ENCODE measurements at places on chromosomes 6 and 20.

DNA sequence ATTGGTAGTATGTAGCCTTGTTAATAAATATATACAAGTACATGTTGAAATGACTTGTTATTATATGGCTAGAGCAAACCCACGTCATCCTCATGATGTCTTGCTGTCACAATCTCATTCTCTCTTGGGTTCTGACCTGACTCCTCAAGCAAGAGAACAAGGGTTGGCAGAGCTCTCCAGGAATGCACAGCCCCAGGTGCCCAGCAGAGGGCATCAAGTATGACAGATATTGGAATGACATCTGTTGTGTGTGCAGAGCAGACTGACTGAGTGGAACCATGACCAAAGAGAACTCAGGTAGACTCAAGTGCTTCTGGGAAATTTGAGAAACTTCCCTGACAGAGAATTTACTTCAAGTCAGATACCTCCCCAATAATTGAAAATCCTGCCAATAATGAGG, 90.6 kb downstream of the PAX1 start:
- DNase-seq: no peak

DNA sequence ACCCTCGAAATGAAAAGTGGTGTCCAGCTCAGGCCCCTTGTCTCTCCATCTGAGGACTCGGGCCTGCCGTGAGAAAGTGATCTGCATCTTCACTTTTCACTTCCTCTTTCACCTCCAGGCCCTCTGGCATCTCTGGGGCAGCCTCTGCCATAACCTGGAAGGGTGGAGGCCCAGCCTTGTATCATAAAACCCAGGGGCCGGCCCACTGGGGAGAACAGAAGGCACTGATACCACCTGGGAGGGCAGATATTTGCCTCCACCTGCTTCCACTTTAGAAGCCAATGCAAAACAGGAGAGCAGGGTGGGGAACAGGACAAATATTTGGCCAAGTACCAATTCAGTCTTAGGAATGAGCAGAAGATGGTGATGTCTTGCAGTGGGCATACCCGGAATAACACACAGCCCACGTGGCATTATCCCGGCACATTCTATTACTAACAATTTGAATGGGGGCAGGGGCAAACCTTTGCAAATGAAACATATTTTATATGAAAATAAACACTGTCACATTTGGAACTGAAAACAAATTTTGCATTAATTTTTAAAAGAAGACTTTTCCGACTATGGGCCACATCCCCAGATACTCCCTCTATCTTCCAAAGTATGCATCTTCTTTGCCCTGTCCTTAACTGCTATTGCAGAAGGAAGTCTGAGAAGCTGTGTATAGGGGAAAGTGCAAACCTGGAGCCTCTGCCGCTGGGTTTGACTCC, 69.2 kb upstream of the TBC1D7 start:
- peak; percentile 63 for DNase-seq

GRCh38 chr20:48006036-48006833, 221.0 kb upstream of the SULF2 start:
- no peak for DNase-seq

DNA sequence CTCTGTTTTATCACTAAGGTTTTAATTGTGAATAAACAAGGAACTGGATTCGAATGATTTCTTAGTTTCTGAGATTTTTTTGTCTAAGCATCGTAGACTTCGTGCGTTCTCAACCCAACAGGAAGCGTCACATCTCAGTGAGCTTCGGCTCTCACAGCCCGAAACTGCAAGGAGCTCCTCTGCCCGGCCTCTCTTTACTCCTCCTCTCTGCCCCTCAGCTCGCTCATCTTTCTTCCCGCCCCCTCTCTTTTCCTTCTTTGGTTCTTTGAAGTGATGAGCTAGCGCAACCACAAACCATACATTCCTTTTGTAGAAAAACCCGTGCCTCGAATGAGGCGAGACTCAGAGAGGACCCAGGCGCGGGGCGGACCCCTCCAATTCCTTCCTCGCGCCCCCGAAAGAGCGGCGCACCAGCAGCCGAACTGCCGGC, 480 bp upstream of the NT5E start:
- DNase-seq: no peak

GRCh38 chr6:132364306-132365074, 36.8 kb downstream of the MOXD1 start:
- no peak for DNase-seq

DNA sequence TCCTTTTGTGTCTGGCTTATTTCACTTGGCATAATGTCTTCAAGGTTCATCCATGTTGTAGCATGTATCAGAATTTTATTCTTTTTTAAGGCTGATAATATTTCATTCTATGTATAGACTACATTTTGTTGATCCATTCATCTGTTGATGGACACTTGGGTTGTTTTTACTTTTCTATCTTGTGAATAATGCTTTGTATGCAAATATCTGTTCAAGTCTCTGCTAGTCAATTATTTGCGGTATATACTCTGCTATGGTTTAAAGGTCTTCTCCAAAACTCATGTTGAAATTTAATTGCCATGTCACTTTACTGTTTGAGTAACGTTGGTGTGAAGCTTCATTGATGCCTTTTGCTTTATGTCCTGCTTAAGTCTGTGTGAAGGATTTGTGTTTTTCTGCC, 27.5 kb downstream of the ECI2 start:
- no peak for DNase-seq

GRCh38 chr20:45325371-45325770, 17.3 kb upstream of the MATN4 start:
- no peak for DNase-seq

- peak; percentile 48 for DNase-seq
These were observed 176.6 kb upstream of the TAB2 start for GRCh38 chr6:149140910-149141290.

- no peak for DNase-seq
These were observed 454.2 kb downstream of the GRIK2 start for GRCh38 chr6:101847690-101848089.

- DNase-seq: no peak
These were observed 301.3 kb upstream of the TCF21 start for GRCh38 chr6:133587546-133588160.

- DNase-seq: no peak
These were observed 12.6 kb downstream of the DYNLT1 start for GRCh38 chr6:158631678-158632537.

- no peak for DNase-seq
These were observed 160.4 kb downstream of the CD83 start for GRCh38 chr6:14278006-14278405.

- DNase-seq: no peak
These were observed 28.8 kb downstream of the KIZ start for GRCh38 chr20:21154692-21155091.

- DNase-seq: no peak
These were observed 343.2 kb upstream of the SULF2 start for GRCh38 chr20:48128436-48128835.

- no peak for DNase-seq
These were observed 64.4 kb upstream of the COL21A1 start for GRCh38 chr6:56311533-56312448.

DNA sequence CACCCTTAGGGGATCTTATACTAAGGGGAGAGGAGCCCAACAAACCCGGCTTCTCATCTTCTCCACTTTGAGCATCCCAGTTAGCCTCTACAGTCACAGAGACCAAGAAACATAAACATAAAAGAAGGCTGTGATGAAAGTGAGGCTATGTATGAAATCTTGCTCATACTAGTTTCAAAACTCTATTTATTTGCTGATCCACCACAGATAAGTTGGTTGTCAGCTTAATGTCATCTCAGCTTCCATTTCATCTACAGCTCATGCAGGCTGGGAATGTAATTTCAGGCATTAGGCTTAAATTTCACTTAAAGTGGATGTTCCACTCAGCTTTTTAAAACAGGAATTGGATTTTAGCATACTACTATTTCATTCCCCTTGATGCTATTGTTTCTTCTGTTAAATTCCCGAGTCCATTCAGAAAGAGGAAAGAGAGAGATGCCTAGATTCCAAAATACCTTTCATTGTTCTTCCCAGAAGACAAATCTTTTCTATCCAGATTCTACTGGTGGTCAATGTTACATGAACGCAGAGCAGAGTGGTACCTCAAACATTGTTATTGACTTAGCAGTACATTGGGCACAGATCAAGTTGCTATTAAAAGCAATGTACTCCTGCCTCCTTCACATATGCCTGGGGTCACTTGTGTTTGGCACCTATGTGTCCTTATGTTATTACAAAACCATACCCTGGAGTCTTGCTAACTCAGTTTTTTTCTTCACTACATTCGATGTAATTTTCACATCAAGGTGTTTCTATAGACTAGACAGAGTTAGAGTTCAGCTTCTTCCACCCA, 149.0 kb downstream of the HACE1 start:
- no peak for DNase-seq

DNA sequence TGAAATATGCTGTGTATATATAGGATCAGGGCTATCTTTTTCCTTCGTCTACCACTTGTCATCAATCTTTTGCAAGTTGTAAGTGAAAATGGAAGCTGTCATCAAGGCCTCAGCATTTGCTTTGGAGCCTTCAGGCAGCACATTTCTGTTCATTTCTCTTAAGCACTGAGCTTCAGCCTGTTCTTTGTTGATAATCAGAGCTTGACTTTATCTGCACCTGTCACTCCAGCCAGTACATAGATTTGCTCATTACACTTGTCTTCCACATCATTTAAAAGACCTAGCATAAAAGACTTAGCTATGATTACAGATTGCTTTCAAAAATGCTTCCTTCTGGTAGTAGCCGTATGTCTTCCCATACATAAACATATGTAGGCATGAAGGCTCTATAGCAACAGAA, 189.8 kb upstream of the GRIK2 start:
- DNase-seq: no peak

GRCh38 chr20:17601957-17602356, 32.1 kb downstream of the DSTN start:
- DNase-seq: no peak

DNA sequence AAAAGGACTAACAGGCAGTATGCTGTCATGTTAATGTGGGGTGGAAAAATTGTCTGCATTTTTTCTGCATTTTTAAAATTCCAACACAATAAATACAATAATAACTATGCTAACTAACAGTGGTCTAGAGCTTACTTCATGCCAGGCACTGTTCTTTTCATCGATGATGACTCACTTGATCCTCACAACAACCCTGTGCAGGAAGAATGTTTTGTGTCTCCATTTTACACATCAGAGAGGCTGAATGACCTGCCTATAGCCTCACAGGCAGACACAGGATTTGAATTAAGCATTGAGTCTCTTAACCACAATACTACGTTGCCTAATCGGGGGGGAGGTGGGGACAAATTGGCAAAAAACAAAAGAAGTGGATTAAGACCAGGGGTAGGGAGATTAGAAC, 26.9 kb upstream of the FANCE start:
- DNase-seq: no peak

DNA sequence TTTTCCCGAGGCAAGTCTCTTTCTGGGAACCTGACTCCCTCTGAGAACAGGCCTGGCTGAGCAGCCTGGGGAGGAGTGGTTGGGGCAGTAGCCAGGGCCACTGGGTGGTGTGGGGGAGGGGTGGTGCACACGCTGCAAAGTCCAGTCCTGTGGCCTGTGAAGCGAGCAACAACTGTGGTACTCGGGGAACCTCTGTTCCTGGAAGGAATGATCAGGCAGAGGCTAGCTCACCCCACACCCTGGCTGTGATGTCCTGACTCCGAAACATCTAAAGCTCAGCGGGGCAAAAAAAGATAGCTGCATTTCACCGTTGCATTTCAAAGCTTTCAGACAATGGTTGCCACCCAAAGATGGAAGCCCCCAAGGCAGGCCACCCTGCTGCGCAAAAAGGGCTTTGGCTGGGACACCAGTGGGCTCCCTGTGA, 25.5 kb downstream of the PCK1 start:
- no peak for DNase-seq

DNA sequence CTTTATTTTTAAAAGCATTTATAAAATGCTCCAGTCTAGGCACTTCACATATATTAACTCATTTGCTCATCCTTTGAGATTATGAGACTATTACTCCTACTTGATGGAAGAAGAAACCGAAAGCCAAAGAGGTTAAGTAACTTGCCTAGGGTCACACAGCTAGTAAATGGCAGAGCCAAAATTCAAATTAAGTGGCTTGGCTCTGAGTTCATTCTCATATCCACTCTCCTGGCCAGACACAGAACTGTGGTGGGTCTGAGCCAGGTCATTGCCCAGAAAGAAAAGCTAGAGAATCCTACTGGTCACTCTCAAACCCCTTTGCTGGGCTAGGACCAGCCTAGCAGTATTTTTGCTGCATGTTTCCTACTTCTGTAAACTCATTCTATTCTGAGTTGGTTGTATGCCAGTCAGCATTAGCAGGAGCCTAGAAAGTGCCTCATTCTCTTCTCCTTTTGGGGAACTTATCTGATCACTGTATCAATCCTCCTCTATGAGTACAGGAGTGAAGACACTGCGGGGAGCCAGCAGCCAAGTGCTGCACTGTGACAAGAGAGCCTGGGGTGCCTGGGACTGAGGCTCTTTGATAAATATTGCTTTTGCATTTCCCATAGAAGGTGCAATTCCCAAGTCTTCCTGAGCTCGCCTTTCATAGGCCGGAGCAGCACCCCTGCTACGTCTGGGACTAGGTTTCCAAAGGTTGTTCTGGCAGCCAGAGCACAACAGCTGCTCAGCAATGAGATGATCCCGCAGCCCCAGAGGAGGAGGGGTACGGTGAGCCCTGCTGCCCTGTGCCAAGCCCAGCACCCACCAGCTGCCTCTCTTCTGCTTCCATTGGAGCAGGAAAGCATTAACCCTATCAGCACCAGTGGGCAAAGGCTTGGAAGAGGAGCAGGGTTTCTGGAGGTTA, 728.3 kb downstream of the MAFB start:
- DNase-seq: no peak

DNA sequence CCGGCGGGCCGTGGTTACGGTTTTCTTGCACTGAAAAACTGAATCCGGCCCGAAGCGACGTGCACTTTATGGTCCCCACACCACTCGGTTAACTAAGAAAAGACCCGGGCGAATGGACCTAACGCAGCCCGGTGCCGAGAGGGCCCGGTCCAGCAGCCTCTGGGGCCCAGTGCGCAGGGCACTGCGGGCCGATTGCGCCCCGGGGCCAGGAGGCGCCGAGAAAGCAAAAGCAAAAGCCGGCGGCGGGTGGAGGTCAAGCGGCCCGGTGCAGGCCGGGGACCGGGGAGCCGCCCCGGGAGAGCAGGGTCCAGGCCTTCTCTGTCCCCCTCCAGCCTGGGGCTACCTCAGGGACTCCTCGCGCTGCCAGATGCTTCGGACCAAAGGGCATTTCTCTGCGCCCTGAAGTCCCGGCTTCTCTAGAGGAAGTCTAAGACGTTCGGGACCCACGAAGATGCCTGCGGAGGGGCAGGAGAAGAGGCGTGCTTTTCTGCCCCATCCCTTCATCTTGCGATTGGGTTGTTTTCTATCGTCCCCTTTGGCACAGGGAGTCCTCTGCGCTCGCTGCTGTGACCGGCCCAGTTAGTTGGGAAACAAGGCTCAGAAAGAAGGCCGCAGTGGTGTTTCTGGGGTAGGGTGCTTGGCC, 4.4 kb downstream of the FOXF2 start:
- no peak for DNase-seq

GRCh38 chr6:145632971-145633370, 102.3 kb downstream of the EPM2A start:
- DNase-seq: no peak

GRCh38 chr6:79841577-79842375, 105.6 kb downstream of the ELOVL4 start:
- DNase-seq: no peak

Data from hematopoietic multipotent progenitor cell (in vitro differentiated cells).